ENCODE measurements at places on chromosomes 5 and 9.

DNA sequence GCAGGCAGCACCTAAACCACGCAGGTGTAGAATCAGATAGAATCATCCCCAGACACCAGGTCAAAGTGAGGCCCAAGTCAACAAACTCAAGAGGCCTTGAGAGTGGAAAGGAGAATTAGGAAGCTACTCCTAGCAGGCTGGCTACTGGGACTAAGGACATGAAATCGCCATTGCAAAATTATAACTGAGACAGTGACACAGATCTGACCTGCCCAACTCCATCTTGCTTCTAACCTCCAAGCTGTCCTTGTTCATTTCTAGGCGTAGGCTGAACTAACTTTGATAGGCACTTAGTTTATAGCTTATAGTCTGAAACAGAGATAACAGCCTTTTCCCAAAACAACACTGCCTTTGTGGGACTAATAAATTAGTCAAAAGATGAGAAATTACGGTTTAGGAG lies 52.8 kb downstream of the ACTL7B start:
- no peak for DNase-seq

DNA sequence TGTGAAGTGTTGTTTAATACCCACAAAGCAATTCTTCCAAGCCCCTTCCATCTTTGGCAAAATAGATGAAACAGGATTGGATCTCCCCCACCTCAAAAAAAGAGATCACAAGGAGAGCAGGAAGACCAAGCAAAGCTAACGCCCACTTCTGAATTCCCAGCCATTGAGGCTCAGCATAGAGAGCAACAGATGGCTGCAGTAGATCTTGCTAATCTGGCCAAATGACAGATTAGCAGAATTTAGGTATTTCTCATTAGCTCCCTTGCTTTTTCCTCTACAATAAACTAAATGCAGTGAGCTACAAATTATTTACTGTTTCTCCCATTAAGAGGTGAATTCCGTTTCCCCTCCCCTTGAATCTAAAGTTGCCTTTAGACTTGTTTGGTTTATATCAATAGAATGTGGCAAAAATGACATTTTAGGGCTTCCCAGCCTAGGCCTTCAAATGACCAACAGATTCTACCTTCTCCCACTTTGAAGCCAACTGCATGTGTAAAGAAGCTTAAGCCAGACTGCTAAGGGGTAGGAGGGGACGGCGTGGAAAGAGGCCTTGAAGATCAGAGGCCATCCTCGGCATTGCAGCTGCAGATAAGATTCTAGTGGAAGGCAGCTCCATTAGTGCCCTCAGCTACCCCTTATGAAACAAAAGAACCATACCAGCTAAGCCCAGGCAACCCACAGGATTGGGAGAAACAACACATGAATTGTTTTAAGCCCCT lies 56.8 kb upstream of the CPEB4 start:
- DNase-seq, result no peak

- DNase-seq, result no peak
Observed at GRCh38 chr9:108515856-108516255, 339.9 kb downstream of the ACTL7B start.

DNA sequence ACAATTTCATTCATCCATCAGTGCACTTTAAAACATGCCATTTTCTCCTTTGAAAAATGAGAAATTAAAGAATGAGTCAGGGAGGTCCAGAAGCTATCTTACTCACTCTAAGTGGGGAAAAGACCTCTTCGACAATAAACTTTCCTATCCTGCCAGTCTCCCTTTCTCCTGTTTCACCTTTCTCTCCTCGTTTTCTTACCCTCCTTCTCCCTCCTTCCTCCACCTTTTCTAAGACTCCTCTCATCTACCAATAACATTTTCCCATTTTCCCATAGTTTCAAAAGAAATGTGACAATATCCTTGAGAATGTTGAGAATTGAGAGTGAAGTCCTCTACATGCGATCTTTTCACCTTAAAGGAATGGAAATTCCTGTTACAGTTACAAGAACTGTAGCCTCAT lies 450.5 kb upstream of the GRAMD2B start:
- no peak for DNase-seq

- no peak for DNase-seq
Observed at GRCh38 chr5:123035918-123036390, 571 bp downstream of the PPIC start.

DNA sequence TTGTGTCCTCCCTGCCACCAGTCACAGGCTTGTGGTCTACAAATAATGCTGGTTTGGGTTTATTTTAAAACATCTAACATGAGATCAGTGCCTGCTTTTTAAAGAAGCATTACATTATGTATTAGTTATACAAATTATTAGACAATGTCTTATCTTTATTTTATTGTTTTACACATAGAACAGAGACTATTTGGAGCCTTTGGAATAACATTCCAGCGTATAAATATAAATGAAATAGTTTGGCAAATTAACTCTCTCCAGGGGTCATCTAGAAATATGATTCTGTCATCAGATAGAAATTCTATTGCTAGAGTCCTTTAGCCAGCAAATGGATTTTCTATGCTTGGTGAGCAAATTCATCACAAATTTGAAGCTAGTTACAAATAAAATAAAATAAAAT lies 22.4 kb downstream of the MAP1B start:
- no peak for DNase-seq

- no peak for DNase-seq
Observed at GRCh38 chr9:108924466-108924865, 9.5 kb downstream of the ELP1 start.

GRCh38 chr5:72434781-72435437 lies 72.3 kb downstream of the ZNF366 start:
- DNase-seq, result no peak

DNA sequence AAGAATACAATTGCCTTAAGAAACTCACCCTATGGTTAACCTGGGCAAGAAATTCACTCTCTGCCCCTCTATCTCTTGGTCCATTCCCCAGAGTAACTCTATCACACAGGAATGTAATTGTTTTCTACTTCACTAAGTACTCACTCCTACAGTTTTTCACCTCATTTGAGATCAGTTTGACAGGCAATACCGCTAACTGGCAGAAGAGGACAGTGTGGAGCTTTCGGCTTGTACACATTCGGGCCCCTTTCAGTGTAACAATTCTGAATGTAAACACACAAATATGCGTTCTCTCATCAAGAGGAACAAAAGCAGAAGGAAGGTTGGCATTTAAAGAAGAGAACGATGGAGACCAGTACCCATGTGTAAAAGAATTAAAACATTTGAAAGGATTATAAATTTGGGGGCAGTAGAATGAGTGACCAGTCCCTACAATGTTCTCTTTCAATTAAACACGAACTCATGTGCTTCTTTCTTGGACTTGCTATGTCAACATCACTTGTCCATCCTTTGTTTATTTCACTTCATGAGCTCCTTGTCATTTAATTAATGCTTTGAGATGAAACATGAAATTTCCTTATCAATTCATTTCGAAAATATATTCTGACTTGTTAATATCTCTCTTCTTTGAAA lies 188.5 kb upstream of the GRAMD2B start:
- no peak for DNase-seq

DNA sequence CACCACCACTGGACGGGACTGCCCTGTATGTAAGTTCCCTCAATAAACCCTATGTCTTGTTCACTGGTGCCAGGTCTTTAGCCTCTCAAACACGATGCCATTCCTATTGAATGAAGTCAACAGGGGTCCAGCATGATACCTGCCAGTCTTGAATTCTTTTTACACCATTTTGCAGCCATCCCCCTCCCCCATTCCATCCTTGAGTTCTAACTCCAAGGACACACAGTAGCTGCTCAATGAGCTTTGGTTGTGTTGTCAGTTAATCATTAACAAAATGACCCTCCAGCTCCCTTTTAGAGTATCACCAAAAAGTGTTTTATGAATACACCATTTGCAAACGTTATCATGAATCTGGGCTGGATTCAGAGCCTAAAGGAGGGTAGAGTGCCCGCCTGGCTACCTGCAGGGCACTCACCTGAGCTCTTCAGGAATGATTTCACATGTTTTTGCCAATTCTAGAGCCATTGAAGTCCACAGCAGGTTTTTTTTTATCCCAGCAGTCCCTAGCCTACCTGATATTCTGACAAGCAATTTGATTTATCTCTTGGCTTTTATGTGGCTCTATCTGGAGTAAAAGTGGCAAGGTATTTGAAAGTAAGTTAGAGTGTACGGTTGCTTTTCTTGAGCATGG lies 271.8 kb downstream of the SMARCA2 start:
- no peak for DNase-seq

DNA sequence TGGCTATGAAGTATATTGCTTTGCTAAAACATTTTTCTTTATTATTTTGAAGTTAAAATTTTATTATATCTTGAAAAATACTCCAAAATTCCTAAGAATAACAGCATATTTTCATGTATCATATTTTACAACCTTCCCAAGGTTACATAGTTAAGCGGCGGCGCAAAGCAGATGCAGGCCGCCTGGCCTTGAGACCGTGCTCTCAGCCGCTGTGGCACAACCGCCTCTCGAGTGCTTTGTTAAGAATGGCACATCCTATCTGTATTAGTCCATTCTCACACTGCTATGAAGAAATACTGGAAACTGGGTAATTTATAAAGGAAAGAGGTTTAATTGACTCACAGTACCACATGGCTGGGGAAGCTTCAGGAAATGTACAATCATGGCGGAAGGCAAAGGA lies 228.8 kb downstream of the ARRDC3 start:
- no peak for DNase-seq

DNA sequence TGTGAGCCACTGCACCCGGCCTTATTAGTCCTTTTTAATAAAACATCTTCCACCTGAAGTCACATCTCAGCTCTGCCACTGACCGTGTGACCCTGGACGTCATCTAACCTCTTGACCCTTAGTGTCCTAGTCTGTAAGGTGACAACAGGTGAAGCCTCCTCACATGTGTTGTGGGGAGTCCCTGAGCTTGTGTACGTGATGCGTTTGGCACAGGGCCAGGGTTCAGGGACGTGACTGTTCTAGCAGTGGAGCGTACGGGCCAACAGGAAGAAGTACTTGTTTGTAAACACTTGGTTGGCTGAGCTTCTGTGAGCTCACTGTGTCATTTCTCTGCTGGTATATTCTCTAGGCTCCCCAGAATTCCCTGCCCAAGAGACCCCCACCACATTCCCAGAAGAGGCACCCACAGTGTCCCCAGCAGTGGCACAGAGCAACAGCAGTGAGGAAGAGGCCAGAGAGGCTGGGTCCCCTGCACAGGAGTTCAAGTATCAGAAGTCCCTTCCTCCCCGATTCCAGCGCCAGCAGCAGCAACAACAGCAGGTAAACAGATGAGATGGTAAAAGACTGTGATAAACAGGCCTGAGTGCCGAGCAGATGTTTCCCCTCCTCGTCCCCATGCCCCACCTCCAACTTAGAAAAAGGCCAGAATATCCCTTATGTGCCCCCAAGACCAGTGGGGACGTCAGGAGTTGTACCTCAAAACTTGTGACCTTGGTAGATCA lies 35.3 kb upstream of the POMT1 start:
- no peak for DNase-seq

GRCh38 chr9:120545701-120546550 lies 34.0 kb downstream of the CDK5RAP2 start:
- no peak for DNase-seq

GRCh38 chr5:33242277-33242676 lies 198.5 kb upstream of the TARS1 start:
- no peak for DNase-seq

DNA sequence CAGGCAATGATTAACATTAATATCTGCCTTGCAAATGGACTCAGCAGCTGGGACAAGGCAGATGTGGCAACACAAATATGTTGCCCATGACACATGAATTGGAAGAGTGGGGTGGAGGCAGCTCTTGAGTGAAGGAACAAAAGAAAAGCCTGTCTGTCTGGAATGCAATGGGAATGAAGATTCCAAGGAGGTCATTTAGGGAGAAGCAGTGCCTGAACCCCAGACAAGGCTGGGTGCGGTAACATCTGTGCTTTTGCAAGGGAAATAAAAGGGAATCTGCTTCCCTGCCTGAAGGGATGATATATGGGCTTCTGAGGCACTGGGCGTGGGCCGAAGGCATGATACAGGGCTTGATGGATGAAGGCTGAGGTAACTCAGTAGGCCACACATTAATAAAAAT lies 94.1 kb upstream of the TRIM32 start:
- DNase-seq, result no peak

DNA sequence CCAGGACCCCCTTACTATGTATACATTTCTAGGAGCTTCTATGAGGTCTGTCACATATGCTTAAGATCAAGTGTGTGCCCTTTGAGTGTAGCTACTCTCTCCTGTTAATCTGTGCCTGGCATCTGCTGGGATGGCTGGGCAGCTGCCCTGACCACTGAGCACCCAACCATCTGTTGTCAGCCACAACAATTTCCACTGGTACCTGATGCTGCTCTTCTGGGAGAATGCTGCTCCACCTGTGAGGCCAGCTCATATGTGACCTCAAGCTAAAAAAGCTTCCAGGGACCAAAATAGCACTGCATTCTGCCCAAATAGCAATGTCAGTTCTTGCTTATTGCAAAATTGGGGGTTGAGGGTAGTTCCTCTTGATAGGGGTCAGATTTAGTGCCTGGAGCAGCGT lies 595.6 kb downstream of the RAB3C start:
- no peak for DNase-seq

DNA sequence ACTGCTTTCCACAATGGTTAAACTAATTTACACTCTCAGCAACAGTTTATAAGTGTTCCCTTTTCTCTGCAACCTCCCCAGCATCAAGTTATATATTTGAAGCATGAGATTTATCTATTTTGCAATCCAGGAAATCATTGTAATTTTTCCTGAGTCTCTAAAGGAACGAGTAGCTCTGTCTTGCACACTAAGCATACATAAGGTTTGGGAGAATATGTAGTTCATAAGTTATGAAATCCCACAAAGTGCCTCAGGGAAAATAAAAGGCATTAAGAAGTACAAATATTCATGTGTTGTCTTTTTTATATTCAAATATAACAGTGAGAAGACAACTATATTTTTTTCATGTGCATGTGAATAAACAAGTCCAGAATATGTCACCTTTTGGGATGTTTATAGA lies 377.1 kb upstream of the RORB start:
- no peak for DNase-seq

DNA sequence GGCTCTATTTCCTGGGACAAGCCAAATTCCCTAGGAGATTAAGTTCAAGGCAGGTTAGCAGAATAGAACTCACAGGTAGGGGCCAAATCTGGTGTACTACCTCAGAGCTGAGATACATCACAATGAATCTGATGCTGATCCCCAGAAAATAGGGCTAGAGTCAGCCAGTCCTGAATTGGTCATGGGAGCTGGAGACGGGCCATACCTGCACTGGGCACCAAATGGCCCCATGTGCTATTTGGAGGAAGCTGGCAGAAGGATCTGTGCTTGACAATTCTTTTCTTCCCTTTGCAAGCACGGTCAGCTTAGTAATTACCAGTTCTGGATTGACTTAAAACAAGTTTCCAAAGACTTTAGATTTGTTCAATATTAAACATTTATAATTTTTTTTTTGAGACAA lies 10.4 kb upstream of the GNAQ start:
- no peak for DNase-seq

DNA sequence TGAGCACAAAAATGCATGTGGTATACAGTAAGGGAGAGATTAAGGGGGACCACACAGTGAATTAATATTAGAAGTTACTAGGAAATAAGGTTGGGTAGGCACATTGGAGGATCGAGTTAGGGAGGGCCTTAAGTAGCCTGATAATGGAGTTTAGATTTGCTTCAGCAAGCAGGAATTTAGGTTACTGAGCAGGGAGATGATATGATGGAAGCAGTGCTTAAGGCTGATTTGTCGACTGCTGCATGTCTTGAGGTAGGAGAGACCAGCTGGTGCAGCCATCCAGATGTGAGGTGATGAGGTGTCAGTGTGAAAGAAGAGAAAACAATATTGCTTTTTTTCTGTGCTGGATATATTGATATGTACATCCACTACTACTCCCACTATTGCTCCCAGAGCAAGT lies 55.2 kb upstream of the ACTBL2 start:
- DNase-seq, result no peak

Measured in stimulated activated CD4-positive, alpha-beta T cell treated with anti-CD3 and anti-CD28 coated beads, Interleukin-4, amount 100 ng/mL, for 4 hours (primary cell).